ENCODE measurements at places on chromosomes 7 and 10.

DNA sequence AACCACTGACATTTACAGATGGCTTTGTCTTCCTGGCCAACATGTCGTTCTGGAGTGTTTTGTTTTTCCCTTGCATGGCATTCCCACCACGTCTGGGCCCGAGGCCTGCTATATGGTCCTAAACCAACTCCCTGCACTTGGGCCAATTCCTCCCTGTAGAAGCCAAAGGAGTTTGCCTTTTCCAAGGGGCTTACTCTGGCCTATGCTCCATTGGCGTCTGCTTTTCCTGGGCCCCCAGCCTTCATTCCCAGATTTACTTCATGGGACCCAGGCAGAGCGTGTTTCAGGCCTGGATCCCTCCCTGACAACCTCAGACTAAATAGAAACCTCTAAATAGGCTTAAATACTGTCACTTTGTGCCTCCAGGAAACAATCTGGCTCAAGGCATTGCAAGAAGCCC is 60.7 kb downstream of the MINDY4 start:
- DNase-seq, result no peak

DNA sequence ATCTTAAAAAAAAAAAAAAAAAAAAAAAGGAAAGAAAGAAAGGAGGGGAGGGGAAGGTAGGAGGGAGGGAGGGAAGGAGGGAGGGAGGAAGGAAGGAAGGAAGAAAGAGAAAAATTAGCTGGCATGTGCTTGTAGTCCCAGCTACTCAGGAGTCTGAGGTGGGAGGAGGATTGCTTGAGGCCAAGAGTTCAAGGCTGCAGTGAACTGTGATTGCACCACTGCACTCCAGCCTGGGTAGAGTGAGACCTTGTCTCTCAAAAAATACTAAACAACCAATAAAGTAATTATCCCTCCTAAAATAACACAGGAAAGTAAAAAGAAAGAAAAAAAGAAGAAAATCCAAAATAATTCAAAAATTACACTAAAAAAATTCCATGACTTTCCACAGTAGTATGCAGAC is 13.8 kb upstream of the NRF1 start:
- no peak for DNase-seq

- no peak for DNase-seq
Measured at GRCh38 chr10:25896421-25896820, 37.6 kb upstream of the MYO3A start.

- DNase-seq, result no peak
Measured at GRCh38 chr10:6609625-6610024, 29.5 kb upstream of the PRKCQ start.

DNA sequence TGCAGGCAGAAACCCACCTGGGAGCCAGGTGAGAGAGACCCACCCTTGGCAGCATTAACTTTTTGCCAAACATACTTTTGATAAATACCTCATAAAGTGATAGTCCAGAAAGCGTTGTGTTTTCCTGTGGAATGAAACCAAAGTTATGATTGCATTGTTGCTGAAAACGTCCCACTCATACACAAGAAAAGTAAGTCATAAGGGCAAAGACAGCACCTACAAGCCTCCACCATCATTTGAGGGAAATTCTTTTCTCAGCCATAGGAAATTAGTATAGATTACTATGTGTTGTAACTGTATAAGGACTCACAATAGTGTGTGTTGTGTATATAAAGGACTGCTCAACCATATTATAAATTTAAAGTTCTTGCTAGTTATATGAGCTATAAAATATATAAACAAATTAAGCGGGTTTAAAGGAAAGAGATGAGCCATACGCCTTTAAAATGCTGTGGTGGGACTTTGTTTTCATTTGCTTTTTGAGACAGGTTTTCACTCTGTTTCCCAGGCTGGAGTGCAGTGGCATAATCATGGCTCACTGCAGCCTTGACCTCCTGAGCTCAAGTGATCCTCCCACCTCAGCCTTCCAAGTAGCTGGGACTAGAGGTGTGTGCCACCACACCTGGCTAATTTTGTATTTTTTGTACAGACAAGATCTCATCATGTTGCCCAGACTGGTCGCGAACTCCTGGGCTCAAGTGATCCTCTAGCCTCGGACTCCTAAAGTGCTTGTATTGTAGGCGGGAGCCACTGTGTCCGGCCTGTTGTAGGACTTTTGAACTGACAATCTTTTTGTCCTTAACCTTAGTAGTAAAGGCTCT is 160.8 kb downstream of the PKD1L1 start:
- no peak for DNase-seq

- no peak for DNase-seq
Measured at GRCh38 chr10:6347391-6347951, 144.7 kb downstream of the PFKFB3 start.

GRCh38 chr10:124745673-124746072 is 1.5 kb upstream of the FAM53B start:
- DNase-seq, result peak; percentile 76

DNA sequence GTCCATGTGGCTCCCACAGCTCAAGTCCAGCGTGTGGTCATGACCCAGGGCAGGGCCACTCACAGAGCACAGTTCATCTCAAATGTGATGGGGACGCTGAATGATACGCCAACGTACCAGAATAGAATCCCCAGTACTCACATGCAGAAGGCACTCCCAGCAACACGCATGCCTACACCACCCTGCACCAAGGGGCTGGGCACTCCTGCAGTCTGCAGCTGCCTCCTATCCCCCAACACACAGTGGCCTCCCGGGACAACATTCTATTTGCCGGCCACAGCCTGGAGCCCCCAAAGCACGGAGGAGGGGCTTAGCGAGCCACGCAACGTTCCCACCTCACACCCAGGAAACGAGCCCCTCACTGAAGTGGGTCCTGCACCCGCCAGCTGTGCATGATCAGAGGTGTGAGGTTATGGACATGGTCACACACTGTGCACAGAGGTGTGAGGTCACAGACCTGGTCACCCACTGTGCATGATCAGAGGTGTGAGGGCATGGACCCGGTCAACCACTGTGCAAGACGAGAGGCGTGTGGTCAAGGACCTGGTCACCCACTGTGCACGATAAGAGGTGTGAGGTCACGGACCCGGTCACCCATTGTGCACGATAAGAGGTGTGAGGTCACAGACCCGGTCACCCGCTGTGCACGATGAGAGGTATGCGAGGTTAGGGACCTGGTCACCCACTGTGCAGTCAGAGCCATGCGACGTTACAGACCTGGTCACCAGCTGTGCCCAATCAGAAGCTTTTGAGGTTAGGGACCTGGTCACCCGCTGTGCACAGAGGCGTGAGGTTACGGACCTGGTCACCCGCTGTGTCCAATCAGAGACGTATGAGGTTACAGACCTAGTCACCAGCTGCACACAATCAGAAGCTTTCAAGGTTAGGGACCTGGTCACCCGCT is 182.8 kb downstream of the DIP2C start:
- no peak for DNase-seq

DNA sequence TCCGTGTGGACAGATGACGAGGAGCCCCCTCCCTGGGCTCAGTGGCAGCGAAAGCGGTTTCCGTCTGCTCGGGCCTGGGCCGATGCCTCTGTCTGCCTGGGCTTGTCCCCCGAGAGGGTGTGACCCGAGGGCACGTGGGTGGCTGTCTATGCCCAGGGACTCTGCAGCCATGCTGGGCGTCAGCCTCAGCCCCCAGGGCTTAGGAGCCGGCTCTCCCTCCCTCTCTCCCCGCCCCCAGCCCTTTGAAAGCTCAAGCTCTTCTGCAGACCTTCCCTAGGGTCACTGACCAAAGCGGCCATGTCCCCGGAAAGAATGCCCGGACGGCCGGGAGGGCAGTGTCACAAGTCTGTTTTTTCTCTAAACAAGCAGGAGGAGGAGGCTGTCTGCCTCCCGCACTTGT is 7.1 kb downstream of the MICALL2 start:
- DNase-seq, result no peak

- no peak for DNase-seq
Measured at GRCh38 chr10:131703941-131704340, 196.9 kb upstream of the PPP2R2D start.

DNA sequence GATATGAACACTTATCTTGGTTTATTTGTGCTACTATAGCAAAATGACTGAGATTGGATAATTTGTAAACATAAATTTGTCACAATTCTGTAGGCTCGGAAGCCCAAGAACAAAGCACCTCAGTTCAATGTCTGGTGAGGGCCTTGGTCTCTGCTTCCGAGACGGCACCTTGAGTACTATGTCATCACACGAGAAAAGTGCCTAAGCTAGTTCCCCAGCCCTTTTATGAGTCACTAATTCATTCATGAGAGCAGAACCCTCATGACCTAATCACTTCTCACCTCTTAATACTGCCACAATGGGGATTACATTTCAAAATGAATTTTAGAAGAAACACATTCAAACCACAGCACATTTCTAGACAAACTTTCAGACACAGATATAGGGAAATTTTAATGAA is 52.0 kb upstream of the PRSS1 start:
- DNase-seq, result no peak

DNA sequence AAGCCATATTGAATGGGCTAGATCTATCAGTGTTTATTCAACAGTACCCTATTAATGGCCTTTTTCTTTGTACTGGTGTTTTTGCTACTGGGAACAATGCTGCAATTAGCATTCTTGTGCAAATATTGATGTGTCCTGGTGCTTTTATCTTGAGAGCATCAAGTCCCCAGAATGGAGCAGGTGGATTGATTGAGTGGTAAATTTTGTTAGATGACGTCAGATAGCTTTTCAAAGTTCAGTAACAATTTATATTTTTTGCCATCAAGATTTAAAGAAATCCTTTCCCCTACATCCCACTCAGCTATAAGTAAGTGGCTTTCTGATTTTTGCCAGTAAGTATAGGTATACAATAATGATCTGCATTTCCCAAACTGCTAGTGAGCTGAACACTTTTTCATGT is 63.4 kb upstream of the SYPL1 start:
- no peak for DNase-seq

GRCh38 chr10:132422903-132423825 is 26.2 kb downstream of the PWWP2B start:
- no peak for DNase-seq

DNA sequence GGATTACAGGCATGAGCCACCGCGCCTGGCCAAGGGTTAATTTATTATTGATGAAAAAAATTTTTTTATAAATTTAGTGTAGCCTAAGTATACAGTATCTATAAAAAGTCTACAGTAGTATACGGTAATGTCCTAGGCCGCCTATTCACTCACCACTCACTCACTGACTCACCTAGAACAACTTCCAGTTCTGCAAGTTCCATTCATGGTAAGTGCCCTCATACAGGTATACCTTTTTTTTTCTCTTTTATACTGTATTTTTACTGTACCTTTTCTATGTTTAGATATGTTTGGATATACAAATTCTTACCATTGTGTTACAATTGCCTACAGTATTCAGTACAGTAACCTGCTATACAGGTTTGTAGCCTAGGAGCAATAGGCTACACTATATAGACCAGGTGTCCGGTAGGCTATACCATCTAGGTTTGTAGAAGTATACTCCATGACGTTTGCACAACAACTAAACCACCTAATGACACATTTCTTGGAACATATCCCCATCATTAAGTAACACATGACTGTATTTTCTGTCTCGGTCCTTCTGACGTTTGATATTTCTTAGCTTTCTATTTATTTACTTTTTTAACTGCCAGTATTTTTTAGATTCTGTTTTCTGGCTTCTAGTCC is 23.4 kb downstream of the IRF5 start:
- peak; percentile 77 for DNase-seq

- peak; percentile 52 for DNase-seq
Measured at GRCh38 chr10:77763453-77764430, 126.1 kb upstream of the KCNMA1 start.

DNA sequence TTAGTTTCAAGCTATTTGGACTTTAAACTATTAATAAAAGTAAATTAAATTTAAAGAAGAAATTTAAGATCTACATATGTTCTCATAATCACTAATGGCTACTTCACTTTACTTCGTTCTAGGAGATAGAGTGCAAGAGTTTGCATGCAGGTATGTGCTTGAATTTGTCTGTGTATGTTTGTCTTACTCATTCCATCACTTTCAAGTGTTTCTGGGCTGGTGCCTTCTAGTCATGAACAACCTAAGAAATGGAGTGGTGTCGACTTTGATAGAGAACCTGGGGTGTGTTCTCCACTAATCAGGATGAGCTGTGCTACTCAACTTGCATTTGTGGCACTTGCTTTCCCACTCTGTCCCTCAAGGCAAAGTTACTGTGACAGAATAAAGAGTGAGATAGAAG is 169.9 kb downstream of the KCND2 start:
- no peak for DNase-seq

DNA sequence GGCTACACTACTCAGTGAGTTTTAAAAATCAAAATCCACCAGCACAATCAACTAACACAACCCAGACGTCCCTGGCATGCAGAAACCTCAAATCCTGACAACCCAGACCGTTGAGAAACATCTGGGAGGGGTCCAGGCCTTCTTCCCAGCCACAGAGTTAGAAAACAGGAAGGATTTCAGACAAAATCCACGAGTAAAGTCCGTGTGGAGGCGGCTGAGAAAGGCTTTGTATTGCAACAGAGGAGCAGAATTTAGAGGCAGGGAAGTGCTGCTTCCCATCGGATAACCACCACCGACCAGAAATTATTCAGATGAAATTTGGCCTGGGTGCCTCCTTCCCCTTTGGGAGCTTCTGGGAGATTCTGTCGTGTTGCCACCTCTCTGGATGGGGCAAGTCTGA is 61.5 kb downstream of the TNS3 start:
- DNase-seq, result no peak

- DNase-seq, result peak; percentile 68
Measured at GRCh38 chr10:35412900-35413491, 76.7 kb downstream of the CCNY start.

DNA sequence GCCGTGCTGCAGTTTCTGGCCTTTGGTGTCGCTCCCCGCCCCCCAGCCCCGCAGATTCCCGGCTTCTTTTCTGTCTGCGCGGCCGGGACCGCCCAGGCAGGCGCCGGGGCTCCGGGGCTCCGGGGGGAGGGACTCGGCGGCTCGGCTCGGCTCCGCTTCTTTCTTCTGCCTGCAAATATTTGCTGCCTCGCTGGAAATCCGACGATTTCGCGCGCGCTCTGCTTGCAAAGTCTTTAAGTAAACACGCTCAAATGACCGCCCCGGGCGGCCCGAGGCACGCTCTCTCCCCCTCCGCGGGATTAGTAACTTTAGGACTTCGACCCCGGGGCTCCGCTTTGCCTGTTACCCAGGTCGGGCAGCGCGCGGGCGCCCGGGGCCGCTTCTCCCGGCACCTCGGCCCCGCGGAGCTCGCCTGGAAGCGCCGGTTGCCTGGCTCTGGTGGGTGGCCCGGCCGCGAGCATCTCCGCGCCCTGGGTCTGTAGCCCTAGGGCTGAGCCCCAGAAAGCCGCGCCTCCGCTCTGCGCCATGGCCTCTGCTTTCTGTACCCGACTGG is 3.9 kb upstream of the GATA3 start:
- peak; percentile 75 for DNase-seq

DNA sequence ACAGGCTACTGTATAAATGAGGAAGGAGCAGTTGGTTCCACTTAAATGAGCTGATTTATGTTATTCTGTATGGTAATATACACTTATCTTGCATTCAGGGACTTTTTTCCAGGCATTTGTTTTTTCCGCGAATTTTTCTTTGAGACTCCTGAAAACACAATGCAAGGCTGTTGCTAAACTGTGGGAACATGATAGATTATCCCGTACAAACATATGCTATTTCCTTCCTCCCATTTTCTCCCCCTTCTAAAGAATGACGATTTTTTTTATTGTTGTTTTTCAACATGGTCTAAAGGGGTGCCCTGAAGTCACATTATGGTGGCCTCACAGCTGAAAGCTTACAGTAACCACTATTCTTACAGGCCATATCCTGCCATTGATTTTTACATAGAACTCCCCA is 523.9 kb upstream of the NRP1 start:
- no peak for DNase-seq

Measured in PC-3 (cell line).